NCI-H1048 (cell line): ENCODE measurements at places on chromosomes 4 and X.

DNA sequence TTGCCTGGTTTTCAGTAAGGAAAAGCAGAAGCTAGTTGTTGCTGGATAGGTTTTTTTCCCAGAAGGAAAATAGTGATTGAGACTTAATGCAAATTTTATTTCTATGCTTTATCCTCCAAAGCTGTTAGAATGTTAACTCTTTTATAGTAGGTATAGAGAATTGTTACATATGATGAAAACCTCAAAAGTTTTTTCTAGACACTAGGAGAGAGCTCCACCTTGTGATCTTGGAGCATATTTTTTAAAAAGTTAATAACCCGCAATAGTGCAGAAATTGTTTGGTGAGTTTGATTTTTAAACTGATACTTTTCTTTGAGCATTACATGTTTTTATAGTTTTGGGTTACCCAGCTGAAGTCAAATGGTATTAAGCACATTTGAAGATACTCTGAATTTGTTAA is 56.5 kb downstream of the STAG2 start:
- DNase-seq, result no peak

- DNase-seq, result no peak
Observed at GRCh38 chr4:107133965-107134653, 98.0 kb upstream of the DKK2 start.

DNA sequence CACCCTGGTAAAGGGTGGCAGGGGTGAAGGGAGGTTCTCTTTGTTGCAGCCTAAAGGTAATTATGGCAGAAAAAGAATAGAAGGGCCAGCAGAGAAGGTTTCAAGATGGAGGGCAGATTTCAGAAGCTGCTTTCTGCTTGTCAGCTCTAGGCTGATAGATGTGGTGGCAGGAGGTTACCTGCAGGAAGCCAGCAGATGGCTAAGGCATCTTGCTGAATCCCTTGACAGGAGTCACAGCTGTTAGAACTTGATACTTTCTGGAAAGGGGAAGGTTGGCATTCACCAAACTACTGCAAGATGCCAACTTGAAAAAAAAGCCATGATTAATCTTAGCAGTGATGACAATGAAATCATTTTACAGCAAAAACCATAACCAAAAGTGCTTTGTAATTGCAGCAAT is 69.5 kb upstream of the CBLL2 start:
- DNase-seq, result no peak

GRCh38 chrX:37608156-37608555 is 36.7 kb downstream of the LANCL3 start:
- DNase-seq, result no peak

- DNase-seq, result no peak
Observed at GRCh38 chr4:109846395-109847098, 1.4 kb upstream of the LRIT3 start.

GRCh38 chrX:24100713-24101112 is 46.0 kb downstream of the EIF2S3 start:
- no peak for DNase-seq

DNA sequence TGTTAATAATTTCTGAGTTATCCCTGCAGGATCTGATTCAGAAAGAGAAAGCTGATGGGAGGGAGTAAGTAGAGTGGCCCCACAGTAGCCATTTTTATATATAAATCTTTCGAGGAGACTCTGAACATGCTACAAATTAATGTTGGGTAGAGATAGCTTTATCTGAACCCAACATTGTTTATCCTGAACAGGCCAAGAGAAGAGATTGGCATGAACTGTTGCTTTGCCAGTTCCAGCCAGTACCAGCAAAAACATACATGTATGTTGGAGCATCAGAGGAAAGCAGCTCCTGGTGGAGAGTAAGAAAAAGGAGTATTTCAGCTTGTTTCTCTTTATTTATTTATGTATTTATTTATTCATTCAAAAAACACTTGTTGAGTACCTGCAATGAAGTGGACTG is 1.6 kb downstream of the MAOA start:
- no peak for DNase-seq

DNA sequence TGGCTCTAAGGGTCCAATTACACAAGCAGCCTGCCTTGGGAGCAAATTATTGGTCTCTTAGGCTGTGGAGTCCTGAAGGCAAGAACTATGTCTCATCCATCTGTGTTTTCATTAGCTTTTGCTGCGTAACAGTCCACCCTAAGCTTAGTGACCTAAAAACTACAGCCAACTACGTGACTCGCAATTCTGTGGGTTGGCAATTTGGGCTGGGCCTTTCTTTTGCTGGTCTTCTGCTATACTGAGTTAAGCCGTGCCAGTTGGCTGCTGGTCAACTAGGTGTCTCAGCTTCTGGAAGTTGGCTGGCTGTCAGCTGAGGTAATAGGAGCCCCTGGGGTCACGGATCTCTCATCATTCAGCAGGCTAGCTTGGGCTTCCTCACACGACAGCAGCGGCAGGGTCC is 205.6 kb upstream of the S100G start:
- DNase-seq, result no peak

GRCh38 chr4:123073650-123074049 is 151.3 kb upstream of the NUDT6 start:
- no peak for DNase-seq

DNA sequence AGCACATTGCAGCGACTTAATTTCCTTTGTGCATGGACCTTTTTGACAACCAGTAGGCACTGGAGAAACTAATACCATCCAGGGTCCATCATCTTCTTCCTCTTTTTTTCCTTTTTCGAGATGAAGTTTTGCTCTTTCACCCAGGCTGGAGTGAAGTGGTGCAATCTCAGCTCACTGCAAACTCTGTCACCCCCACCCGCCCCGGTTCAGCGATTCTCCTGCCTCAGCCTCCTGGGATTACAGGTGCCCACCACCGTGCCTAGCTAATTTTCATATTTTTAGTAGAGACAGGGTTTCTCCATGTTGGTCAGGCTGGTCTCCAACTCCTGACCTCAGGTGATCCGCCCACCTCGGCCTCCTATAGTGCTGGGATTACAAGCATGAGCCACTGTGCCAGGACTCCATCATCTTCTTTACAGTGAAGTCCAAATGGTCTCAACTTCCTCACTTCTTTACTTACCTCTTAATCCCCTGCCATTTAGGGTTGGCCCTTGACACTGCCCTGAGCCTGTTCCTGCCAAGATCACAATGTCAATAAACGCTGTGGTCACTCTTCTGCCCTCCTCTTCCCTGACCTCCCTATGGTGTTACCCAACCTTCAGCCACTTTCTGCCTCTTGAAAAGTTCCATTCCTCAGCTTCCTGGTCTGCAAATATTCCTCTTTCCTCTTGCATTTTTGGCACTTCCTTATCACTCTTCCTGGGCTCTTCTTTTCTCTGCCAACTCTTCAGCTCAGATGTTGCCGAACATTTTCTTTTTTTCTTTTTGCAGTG is 119.8 kb upstream of the SLC34A2 start:
- no peak for DNase-seq

DNA sequence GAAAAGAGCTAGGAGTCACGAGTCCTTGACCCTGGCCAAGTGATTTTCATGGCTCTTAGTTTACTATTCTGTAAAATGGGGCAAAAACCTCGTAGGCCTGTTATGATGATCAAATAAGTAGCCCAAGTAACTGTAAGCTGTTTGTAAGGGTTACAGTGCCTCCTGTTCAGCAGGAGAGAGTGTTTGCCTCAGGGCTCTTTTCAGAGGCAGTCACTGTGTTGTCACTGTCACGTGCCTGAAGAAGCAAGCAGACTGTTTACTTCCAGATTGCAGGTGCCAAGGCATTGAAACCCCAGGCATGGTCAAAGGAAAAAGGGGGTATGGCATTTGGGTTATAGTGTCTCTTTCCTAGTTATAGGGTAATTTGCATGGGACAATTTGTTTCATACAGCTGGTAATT is 4.5 kb downstream of the RAB39B start:
- DNase-seq, result no peak

GRCh38 chrX:47927212-47927611 is 76.6 kb downstream of the ZNF182 start:
- DNase-seq, result no peak

DNA sequence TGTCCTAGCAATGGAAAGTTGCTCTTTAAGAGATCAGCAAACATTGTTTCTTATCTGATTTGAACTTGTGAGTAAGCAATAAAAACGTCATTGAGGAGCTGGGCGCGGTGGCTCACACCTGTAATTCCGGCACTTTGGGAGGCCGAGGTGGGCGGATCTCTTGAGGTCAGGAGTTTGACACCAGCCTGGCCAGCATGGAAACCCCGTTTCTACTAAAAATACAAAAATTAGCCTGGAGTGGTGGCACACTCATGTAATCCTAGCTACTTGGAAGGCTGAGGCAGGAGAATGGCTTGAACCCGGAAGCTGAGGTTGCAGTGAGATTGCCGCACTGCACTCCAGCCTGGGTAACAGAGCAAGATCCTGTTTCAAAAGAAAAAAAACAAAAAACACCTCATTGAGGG is 11.2 kb upstream of the PLAC8 start:
- no peak for DNase-seq

DNA sequence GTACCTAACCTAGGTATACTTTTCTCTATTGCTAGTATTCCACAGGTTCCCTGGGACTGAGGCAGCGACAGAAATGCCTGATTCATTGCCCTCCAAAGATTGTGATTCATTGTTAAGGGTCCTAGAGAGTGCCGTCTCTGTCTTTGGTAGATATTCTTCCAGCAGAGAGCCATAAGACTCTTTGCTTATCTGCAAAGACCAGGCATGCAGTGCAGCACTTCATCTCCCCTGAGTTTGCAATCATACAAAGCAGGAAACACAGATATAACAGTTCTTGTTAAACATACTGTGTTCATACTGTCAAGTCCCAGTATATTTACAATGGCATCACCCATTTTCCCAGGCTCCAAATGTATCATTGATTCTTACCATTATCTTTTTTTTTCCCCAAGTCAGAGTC is 47.7 kb downstream of the KLF8 start:
- DNase-seq, result no peak

- no peak for DNase-seq
Observed at GRCh38 chrX:111837197-111837596, 38.8 kb upstream of the TRPC5OS start.

GRCh38 chrX:153726286-153727122 is 1.8 kb downstream of the ABCD1 start:
- no peak for DNase-seq

DNA sequence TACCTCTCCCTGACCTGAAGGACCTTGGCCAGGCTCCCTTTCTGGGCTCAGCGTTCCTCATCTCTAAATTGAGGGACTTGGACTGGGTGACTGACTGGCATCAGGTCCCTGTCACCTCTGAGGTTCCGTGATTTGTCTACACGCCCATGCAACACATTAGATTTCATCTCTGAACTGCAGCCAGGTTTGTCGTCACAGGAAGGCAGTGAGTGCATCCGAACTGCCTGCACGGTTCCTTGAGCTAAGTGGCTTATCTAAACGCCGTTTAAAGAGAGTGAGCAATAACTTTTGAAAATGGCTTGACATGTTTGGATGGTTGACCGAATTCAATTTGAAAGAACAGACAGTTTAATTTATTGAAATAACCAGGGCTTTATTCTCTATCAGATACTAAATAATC is 70.1 kb downstream of the PCYT1B start:
- no peak for DNase-seq

- DNase-seq, result no peak
Observed at GRCh38 chrX:118884552-118885138, 61.0 kb downstream of the ZCCHC12 start.

GRCh38 chr4:123750044-123750443 is 353.4 kb downstream of the SPRY1 start:
- DNase-seq, result peak; percentile 23

DNA sequence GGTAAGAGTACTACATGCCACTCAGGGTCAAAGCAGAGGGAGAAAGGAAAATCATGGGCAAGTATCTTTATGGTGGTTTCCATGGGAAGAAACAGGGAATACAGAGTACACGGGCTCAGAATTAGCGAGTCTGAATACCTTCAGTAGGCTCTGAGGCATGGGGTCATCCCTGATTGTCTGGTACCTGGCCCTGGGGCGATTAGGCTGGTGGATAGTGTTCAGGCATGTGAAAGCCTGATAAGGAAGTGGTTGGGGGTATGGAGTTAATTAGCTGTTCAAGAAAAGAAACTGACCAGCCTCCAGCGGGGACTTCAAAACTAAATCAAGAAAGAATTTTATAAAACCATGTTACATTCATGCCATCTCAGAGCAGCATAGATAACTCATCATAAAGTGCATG is 518.8 kb downstream of the RAB28 start:
- DNase-seq, result no peak

DNA sequence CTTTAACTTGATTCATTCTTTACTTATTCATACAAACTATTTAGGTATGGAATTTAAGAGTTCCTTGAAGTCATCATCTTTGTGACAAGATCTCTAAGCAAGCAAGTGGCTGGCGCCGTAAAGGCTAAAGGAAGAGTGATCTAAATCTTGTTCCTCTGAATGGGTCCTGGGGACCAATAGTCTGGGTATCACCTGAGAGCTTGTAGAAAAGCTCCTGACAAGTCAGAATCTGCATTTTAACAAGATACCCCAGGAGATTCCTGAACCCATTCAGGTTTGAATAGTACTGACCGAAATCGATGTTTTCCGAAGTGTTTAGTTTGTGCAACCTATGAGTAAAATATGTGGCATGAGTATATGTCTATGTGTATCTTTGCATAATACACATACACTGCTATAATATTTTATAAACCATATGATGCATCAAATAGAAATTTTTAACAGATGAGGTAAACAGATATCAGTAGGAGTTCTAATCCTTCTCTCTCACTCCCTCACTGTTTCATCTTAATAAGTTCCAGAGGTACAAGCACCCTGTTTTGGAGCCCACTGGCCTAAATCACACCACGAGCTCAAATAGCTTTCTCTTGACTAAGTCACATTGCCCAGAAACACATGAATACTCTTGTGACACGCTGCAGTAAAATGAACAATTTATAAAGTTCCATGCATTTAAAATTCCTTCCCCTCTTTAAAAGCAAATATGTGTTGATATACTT is 170.0 kb downstream of the RELL1 start:
- no peak for DNase-seq

GRCh38 chr4:138573246-138573645 is 331.1 kb upstream of the SLC7A11 start:
- DNase-seq, result no peak
